Erythroblast (primary cell): ENCODE measurements at places on chromosomes 7 and 10.

- no peak for DNase-seq
These were observed 73.3 kb downstream of the CHST15 start for GRCh38 chr10:124019886-124020797.

- DNase-seq, result no peak
These were observed at the start of gene TMEM176B for GRCh38 chr7:150799741-150800580. Gene TMEM176B, minus strand, starts transcription at chr7:150800364. Its CDS starts 3,795 bp downstream, at chr7:150796569.

- DNase-seq, result no peak
These were observed 136.9 kb downstream of the SNX10 start for GRCh38 chr7:26428571-26428970.

- no peak for DNase-seq
These were observed 2.3 kb upstream of the CREB5 start for GRCh38 chr7:28409716-28410627.

DNA sequence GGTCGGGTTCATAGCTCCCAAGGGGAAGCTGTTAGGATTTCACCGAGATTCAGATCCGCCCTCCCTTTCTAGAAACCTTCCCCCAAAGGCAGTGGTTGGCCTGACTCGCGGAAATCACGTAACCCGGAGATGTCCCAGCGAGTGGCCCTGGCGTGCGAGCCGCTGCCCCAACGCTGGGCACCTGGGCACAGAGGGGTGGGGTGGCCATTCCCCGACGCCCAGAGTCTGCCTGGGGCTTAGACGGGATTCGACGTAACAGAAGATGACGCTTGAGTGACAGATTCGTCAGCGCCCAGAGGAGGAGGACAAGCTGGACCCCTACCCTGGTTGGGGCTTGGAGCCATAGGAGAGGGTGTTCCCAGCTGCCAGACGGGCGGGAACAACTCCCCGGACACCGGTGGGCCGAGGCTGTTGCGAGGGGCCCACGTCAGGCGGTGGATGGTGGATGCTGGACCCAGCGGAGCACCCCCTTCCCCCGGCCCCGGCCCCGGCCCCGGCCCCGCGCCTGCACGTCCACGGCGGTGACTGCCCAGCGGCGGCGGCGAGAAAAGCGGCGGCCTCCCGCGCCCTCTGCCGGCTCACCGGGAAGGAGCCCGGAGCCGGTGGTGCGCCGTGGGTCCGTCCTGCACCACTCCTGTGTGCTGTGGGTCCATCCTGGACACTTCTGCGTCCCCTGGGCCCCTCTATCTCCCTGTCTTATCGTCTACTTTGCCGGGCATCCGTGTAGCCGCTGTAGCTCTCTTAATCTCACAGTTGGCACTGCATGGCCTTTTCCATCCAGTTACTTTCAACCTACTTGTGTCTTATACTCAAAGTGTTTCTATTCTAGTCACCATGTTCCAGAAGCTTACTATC lies 35.4 kb upstream of the KNDC1 start:
- peak; percentile 42 for DNase-seq

- DNase-seq, result no peak
These were observed 94.8 kb downstream of the SVIL start for GRCh38 chr10:29540016-29540415.

DNA sequence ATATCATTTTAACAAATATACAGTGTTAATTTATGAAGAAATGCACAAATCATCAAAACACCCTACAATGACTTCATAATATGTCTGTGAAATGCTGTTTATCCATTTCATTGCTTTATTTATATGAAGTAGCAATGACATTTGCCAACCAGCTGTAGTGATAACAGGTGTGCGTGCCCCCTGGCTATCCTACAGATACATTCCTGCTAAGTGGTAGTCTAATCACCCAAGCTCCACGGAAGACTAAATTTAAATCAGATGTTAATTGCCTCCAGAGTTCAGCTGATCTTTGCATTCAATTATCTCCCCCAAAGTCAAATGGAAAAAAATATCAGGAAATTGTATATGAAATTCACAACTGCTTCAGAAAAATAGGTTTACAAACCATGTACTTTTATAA lies 1164.2 kb upstream of the LRRN3 start:
- DNase-seq, result no peak

DNA sequence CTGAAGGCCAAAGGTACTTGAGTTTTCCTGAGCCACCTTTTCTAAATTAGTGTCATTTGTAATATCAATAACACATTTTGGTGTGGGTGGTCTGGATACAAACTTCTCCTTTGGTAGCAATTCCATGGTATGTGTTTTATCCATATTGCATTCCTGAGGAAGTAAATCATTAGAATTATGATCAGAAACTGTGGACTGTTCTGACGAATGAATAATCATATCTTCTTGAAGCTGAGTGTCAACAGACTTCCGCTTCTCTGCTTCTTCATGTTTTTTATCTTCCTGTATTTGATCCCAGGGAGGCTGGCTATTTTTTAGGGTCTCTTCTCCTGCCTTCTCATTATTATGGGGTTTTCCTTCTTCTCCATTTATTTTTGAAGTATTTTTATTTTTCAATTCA lies 81.4 kb downstream of the NRBF2 start:
- no peak for DNase-seq

DNA sequence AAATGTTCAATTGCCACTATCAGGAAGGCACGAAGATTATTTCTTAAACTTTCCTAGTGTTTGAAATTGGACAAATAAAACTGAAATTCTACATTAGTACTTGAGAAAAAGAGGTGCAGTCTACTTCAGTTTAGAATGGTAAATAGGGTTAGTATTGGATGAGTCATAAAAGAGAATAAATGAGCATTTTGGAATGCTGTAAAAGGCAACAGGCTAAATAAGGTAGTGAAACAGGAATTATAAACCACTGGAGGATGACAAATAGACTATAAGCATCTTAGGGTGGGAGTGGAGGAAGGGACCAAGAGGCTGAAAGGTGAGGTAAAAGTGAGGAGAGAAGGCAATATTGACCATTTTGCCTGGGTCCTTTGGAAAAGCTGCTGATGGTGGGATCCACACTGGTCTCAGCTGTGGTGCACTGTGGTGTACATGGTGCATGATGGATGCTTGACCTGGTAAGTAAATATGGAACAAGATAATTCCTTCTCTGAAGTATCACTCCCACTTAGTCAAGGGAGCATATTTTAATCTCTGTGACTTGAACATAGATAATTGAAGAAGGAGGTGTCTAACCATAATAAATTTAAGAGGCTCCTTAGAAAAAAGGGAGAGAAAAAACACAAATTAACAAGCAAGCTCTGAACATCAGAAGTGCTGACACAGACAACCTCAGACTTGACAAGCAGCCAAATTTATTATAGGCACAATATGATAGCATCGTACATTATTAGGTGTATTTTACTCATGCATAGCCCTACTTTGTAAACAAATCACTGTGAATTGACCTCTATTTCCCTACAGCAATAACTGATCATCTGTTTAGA lies 76.4 kb upstream of the SCIN start:
- DNase-seq, result no peak

DNA sequence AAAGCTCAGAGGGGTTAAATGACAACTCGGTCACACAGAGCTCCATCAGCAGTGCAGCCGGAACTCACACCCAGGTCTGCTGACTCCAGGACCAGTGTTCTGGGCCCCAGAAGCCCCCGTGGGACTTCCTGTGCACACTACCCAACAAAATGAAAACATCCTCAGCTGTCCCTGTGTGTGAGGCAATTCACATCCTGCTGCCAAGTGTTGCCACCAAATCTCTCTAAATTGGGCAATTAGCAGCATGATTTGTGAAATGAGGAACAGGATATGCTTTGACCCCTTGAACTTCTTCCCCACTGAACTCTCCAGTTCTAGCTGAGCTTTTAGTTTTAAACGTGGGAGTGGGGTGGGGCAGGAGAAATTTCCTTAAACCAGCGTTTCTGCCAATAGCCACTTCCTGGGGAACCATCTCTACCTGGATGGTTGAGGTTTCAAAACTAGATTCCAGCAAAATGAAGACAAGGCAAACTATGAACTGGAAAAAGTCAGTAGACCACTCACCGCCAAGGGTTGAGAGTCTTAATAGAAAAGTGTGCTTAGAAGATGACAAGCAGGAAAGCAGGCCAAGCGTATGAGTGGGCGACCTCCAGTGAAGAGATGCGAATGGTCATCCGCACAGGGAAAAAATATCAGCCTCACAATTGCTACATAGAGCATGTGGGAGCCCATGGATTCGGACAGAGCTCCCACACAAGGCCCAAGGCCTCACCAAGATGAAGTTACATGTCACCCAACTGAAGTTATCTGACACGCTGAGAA lies 51.9 kb upstream of the CHST15 start:
- no peak for DNase-seq

DNA sequence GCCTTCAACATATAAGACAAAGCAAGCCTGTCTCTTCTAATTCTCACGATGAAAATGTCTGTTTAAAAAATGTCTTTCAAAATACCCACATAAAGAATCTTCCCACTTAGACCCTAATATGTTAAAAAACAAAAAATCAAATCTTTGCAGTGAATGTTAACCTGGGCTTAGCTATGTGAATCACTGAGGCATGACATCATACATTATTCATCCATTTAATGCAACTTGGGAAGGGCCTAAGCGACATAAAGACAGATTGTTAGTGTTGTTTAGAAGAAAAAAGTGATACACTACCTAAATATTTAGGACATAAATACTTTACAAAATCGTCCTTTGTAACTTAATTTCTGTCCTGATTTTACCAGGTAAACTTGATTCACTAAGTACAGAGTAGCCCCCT lies 648.5 kb upstream of the NRP1 start:
- no peak for DNase-seq

- DNase-seq, result no peak
These were observed 163.1 kb downstream of the ARHGAP12 start for GRCh38 chr10:31765541-31765940.

GRCh38 chr10:93503075-93503474 lies 6.7 kb downstream of the CEP55 start:
- no peak for DNase-seq

DNA sequence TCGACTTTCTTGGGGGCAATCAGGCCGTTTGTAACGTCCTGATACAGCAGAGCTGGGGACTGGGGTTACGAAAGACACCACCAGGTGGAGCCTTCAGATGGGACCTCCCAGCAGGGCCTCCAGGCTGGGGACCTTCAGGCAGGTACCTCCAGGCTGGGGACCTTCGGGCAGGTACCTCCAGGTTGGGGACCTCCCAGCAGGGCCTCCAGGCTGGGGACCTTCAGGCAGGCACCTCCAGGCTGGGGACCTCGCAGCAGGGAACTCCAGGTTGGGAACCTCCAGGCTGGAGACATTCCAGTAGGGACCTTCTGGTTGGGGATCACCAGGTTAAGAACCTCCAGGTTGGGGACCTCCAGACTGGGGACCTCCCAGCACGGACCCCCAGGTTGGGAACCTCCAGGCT lies 23.5 kb upstream of the GPR146 start:
- DNase-seq, result peak; percentile 22

DNA sequence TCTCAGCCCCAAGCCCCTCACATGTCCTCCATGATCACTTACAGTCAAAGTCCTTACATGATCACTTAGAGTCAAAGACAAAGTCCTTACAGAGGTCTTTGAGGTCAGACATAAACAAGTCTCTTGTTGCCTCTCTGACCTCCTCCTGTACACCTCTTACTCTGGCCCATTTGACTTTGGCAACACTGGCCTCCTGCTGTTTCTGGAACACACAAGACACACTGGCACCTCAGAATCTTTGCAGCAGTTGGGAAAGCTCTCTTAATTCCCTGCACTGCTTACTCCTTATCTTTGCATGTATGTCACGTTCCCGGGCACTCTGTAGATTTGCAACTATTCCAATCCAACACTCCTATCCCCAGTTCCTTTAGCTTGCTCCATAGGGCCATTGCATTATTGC lies 102.3 kb downstream of the NSUN6 start:
- DNase-seq, result no peak

GRCh38 chr10:1731592-1731991 lies 5.7 kb downstream of the ADARB2 start:
- no peak for DNase-seq

- no peak for DNase-seq
These were observed 46.2 kb upstream of the ZEB1 start for GRCh38 chr10:31272841-31273240.

DNA sequence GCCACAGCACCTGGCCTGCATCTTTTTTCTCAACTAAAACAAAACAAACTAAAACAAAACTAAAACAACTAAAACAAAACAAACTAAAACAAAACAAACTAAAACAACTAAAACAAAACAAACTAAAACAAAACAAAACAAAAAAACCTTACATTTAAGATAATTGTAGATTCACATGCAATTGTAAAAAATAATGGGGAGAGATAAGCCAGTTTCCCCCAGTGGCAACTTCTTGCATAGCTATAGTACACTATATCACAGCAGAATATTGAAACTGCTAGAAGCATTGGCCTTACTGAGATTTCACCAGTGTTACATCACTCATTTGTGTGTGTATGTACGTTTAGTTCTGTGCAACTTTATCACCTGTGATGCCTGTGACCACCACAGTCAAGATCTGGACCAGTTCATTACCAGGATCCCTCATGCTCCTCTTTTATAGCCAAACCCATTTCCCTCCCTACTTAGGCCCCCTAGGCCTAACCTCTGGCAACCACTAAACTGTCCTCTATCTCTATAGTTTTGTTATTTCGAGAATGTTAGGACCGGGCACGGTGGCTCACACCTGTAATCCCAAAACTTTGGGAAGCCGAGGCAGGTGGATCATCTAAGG lies 9.3 kb downstream of the FXYD4 start:
- peak; percentile 79 for DNase-seq

DNA sequence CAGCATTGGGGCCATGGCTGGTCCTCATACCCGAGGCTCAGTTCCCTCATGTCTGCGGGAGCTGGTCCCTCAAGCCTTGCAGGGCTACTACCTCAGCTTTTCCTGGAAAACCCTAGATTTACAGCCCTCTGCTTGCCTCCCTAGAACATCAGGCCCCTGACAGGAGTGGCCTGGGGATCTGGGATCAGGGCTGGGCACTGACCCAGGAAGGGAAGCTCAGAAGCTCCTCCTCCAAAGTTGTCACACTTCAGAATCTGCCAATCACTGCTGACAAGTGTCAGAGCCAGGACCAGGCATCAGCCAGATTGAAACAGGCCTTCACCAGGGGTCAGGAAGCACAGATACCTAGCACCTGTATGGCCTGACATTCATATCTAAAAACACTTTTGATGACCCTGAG lies 115.2 kb downstream of the GRID1 start:
- DNase-seq, result no peak

DNA sequence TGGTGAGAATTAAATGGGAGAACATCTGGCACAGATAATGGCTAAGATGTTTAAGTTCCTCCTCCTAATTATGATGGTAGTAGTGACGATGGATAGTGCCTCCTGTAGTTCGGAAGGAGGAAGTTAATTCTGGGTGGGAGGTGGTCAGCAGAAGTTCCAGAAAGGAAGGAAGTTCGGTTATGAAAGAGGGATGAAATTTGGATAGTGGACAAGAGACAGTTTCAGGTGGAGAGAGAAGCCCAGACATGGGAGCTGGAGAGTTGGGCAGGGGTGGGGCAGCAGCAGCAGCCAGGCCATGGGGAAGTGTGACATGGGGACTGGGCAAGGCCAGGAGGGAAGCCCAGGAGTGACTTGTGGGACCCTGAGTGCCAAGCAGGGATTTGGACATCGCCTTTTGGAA lies 99.5 kb downstream of the CCNY start:
- no peak for DNase-seq

- no peak for DNase-seq
These were observed 38.8 kb upstream of the SHH start for GRCh38 chr7:155850766-155851678.

- no peak for DNase-seq
These were observed 9.4 kb downstream of the STRIP2 start for GRCh38 chr7:129443612-129444011.
